GM12878 (cell line): ENCODE measurements at places on chromosomes 2 and 18.

GRCh38 chr2:27715318-27716210 is 51.9 kb downstream of the SLC4A1AP start:
- DNase-seq: no peak

- DNase-seq: no peak
Observed at GRCh38 chr2:146037334-146037870, 1517.5 kb upstream of the ZEB2 start.

GRCh38 chr18:46336278-46337111 is 232.3 kb downstream of the HAUS1 start:
- DNase-seq: no peak

DNA sequence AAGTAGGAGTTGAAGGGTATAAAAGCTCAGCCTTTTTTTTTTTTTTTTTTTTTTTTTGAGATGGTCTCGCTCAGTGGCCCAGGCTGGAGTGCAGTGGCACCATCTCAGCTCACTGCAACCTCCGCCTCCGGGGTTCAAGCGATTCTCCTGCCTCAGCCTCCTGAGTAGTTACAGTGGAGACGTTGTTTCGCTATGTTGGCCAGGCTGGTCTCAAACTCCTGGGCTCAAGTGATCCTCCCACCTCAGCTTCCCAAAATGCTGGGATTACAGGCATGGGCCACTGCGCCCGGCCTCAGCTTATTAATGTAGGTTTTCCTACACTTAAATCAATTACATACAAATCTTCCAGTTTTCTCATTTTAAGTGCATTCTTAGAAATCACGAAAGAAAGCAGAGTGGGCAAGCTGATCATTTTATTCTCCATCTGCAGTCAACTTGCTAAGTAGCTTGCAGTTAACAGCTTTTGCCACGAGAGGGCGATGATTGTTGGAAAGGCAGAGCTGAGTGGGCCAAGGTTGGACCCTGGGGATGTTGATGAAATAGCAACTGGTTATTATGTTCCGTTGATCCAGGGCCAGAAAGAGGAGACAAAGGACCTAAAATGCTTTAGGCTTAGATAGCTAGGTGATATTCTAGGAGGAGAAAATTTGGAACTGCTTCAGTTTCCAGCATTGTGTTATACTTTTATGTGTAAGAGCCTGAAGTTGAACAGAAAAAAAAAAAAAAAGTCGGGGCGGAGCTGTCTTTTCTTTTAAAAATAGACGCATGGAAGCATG is 234.4 kb upstream of the EPAS1 start:
- DNase-seq: no peak

DNA sequence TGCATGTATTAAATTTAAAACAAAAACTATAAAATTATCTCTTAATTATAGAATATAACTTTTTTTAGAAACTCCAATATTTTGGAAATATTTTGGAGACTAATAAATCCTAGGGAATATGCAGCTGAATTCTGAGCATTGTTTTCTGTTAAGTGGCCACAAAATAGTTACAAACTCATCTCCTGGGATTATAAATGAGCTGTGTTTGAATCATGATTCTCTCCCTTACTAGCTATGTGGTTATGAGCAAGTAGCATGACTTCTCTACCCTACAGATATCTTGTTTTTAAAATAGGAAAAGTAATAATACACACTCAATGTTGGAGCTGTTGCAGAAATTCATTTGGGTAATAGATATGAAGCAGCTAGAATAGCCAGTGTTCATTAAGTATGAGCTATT is 137.9 kb upstream of the ITGA4 start:
- no peak for DNase-seq

- DNase-seq: no peak
Observed at GRCh38 chr2:165453561-165454094, 15.9 kb upstream of the CSRNP3 start.

DNA sequence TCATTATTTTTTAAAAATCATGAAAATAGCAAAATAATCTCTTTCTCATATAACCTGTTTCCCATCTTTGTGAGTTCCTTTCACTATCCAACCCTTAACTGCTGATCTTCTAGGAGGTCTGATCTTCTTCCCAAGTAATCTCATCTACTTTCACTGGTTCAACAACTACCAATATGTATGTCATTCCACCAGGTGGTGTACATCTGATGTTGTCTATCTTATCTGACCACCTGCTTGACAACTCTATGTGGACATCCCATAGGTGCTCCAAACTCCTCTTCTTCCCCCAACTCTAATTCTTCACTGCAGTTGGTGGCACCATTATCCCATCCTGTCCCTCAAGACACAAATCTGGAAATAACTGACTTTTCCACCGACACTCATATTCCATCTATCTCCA is 62.5 kb downstream of the FAM228A start:
- DNase-seq: no peak

DNA sequence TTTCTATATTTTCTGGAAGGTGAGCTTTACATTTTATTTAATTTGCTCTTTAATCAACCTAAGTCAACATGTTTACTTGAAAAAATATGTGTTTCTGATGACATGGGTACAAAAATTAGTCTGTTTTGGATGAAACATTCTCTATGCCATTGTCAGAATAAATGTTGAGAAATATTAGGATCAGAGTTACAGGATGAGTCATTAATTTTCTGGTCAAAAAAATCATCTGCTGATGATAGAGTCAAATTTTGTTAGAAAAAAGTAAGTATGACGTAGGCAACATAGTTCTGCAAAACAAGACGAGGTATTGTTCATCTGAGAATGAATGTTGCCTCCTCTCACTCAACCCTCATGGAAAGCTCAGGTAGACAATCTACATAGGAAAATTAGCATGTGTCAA is 107.6 kb upstream of the CAVIN2 start:
- DNase-seq: no peak

- DNase-seq: no peak
Observed at GRCh38 chr2:26532301-26533250, 54.7 kb upstream of the OTOF start.

- DNase-seq: no peak
Observed at GRCh38 chr2:224039770-224040440, 819 bp upstream of the SERPINE2 start.

- no peak for DNase-seq
Observed at GRCh38 chr2:44953499-44953883, 12.0 kb downstream of the SIX3 start.

GRCh38 chr2:79250656-79251055 is 91.1 kb upstream of the REG3A start:
- no peak for DNase-seq

GRCh38 chr2:232488097-232488711 is 570 bp upstream of the ECEL1 start:
- no peak for DNase-seq

DNA sequence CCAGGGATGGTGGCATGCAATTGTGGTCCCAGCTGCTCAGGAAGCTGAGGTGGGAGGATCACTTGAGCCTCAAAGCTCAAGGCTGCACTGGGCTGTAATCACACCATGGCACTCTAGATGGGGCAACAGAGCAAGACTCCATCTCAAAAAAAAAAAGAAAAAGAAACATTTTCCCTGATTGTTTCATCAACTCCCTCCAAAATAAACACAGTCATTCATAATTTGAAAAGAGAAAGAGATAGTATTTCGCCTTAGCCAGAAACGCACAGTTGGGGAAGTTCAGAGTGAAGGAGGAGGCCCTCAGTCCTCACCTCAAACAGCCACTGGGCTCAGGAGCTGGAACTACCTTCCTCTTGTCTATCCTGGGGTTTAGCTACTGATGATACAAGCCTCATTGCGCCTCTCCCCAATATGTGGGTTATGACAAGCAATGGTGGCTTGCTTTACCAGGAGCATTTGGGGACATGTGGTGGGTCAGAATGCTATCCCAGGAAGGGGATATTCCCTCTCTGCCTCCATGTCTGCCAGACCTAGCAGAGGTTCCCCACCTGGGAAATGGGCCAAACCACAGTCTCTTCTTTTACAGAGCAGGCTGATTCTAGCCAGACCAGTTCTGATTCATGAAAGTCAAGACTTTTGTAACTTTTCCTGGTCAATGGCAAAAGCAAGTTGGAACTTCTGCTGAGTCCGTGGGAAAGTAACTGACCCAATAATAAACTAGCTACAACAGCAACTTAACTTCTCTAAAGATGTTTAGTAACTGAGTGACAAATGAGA is 22.2 kb upstream of the TMEM87B start:
- no peak for DNase-seq

- DNase-seq: no peak
Observed at GRCh38 chr2:69082430-69082997, 69.5 kb downstream of the ANTXR1 start.
